ENCODE measurements at places on chromosomes 2 and 18. TPM values are rescaled to one million over a fixed set of nuclear protein-coding genes. Genes with fewer than 3 reads are reported as not detected.

Gene CPLX4
- total RNA-seq, result not detected

DNA sequence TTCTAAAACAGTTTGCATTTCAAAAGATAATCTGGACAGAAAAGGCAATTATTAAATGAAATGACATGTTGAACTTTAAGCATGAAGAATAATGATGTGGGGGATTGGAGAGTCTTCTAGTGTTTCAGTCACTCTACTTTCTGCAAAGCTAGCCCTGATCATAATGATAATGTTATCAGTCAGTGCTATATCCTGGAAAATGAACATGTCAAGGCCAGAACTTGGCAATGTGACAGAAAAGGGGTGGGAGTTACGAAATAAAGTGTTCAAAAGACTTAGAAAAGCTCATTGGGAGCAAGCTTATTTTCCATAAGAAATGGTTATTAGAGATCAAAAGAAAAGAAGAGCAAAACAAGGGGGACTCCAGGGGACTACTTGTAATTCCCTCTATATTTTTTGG is 288.5 kb upstream of the SLC8A1 start:
- DNase-seq, result no peak

GRCh38 chr2:76998704-76999103 is 523.5 kb downstream of the LRRTM4 start:
- DNase-seq, result no peak

GRCh38 chr18:24672165-24672941 is 211.9 kb downstream of the HRH4 start:
- no peak for DNase-seq
